COR-L47 (cell line): ENCODE measurements at places on chromosomes 6 and 20.

DNA sequence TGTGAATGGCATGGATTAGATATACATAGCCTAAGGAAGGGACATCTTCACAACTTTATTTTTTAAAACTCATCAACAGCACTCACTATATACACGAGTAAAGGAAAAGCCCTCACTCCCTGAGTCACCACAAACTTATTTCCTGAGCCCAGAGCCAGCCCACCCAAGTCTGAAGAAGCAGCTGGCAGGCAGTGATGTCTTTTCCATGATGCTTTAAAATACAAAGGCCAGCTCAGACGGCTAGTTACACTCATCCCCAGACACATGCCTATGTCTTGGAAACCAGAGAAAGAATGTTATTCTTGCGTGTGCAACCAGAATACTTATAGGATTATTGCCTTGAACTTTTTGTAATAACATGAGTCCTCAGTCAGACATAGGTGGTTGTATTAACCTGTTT is 114.4 kb downstream of the ADGRG6 start:
- no peak for DNase-seq

GRCh38 chr6:28303570-28303969 is 22.2 kb downstream of the PGBD1 start:
- DNase-seq = no peak

- DNase-seq = peak; percentile 77
Observed at GRCh38 chr6:36616893-36617521, 22.8 kb downstream of the SRSF3 start.

DNA sequence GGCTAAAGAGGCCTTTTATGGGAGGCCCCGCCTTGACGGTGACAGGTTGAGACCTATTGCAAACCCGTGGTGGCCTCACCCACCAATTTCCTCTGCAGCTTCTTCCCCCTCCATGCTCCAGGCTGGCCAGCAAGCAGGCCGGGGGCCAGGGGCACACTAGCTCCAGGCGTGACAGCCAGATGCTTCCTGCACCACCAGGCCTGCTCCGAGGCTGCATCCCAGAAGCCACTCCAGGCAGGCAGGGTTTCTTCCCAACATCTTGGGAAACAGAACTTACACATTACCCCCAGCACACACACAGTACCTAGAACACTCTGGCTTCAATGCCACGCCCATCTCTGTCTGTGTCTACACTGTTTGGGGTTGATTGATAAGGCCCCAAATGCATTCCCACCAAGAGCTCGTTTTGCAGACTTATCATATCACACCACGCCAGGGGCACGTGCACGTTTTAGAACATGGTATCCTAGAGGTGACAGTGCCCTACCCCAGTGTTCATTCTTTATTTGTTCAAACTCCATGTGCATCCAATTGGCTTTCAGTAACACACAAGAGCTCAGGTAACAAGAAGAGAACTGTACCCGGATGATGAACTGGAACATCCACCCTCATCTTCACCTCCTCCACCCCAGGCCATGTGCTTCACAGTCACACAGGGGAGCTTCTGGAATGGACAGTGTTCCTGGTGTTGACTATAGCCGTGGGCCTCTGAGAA is 221.4 kb upstream of the RREB1 start:
- DNase-seq = no peak

DNA sequence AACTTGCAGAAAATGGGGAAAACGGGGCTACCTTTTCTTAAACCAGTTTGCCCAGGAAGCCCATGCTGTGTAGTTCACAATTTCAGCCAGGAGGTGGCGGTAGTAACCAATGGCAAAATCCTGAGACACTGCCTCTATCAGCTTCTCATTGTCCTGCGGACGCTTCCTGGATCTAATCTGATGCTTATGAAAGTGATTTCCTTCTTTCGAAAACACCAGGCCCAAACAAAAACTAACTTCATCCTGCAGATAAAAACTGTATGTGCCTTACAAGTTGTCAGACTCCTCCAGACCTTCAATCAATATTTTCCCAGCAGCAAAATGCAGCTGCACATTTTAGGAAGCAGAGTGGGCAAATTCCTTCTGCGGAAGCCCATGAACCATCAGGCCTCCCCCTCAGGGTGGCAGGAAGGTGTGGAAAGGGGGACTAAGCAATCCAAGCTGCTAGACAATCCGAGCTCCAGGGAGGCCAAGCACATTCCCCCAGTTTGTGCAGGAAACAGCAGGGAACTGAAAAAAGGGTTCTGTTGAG is 88.5 kb downstream of the LY86 start:
- DNase-seq = peak; percentile 68

- DNase-seq = no peak
Observed at GRCh38 chr6:100453701-100454521, 10.8 kb downstream of the SIM1 start.

- no peak for DNase-seq
Observed at GRCh38 chr6:17628873-17629272, 28.8 kb downstream of the FAM8A1 start.

DNA sequence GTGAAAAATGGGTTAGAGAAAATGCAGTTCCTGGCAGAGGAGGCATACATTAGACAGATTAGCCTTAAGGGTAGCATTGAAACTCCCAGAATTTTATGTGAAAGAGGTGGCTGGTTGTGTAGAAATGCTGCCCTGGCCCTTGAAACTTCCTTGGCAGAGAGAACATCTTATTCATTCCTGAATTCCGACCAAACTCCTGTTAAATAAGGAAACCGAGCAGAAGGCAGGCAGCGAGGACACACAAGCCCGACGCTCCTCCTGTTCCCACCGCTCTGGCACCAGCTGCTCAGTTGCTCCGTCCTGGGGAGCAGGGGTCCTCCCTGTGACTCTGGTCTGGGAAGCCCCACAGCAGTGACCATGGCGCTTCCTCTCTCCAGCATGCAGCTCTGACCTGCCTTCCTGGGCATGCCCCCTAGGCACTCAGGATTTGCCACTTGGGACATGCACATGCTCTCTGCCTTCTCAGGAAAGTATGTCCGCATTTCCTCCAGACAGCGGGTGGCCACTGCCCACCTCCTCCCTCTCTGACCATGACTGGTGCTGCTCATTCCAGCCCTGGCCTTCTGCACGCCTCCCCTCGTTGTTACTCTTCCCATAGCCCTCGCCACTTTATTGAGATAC is 35.2 kb upstream of the CLDN20 start:
- no peak for DNase-seq

DNA sequence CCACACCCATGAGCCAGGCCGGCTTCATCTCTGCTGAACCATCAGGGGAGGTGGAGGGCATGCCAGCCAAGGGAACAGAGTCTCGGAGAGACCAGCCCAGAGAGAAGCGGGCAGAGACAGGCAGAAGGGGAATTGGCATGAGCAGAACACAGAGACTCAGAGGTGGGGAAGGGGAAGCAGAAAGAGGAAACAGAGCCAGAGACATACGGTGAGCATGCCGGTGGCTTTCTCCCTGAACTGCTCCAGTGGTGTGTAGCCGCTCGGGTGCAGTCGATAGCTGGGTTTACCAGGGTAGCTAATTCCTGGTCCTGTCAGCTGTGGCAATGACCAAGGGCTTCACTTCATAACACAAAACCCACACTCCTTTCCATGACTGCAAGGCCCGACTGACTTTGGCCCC is 83.6 kb upstream of the CCDC167 start:
- DNase-seq = no peak

- peak; percentile 59 for DNase-seq
Observed at GRCh38 chr20:44909872-44910689, at the start of gene PABPC1L. TSS of gene PABPC1L (plus strand) at chr20:44910060. CDS start at chr20:44910144, 84 bp downstream.

DNA sequence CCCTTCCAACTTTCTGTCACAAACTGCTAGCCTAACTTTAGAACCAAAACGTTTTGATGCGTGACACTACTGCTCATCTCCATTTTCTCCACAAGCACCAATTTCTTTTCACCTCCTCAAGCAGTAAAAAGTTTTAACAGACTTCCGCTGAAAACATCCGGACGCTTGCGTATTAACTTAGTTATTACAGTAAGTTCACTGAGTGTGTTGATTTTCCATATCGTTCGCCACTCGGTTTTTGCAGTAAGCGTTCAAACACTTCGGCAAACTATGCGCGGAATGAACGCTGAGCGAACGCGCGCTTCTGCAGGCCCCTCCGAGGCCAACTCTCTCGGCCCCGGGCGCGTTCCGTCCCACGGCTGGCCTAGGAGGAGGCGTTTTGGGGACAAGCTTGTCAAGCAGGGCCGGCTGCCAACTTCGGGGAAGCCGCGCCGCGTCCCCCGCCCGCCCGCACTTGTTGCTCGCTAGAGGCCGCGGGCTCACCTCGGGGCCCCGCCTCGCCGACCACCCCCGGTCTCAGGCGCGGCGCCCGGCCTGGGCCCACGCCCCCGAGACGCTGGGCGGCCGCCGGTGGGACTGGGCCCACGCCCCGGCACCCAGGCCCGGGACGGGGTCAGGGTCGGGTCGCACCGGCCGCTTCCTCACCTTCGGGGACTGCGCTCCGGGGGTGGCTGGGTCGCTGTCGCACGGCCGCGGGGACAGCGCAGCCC is 945 bp downstream of the PHF10 start:
- DNase-seq = peak; percentile 30

DNA sequence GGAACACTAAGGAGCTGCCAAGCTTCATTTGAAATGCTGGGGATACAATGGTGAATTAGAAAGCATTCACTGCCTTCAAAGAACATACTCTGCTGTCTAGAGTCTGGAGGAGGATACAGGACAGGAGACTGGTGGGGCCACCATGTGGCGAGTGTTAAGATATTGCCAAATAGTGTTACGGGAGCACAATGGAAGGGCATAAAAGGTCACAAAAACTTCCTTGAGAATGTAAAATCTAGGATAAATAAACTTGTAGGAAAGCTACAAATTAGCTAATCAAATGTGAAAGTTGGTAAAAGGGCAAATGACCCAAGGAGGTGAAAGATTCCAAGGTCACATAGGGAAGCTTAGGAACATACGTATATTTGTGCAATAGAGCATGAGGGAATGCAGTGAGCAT is 271.7 kb downstream of the RFPL4B start:
- no peak for DNase-seq

DNA sequence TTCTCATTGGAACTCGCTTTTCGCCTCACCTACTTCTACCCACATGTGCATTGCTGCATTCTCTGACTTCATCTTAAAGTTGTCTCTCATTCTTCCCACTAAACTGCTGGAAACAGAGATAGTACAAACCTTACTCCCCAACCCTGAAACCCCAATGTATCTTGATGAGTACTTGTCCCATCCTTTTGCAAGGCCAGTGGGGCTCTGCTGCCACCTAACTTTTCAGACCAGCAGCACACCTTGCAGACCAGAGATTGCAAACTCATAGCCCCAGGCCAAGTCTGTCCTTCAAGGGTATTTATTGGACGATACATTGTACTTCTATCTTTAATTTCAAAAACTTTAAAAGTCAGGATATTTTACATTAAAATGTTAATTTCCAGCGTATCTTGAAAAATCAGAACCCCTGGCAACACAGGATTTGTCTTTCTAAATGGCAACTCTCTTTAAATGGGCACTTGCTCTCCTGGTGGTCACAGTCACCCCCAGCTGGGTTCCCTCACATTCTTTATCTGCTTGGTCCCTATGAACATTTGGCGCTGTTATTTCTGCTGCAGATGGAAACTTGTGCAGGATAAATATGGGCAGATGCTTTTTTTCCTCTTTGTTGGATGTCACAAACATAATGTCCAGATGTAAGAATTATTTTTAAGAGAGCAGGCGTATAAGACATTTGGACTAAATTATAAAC is 83.9 kb downstream of the SOD2 start:
- no peak for DNase-seq

DNA sequence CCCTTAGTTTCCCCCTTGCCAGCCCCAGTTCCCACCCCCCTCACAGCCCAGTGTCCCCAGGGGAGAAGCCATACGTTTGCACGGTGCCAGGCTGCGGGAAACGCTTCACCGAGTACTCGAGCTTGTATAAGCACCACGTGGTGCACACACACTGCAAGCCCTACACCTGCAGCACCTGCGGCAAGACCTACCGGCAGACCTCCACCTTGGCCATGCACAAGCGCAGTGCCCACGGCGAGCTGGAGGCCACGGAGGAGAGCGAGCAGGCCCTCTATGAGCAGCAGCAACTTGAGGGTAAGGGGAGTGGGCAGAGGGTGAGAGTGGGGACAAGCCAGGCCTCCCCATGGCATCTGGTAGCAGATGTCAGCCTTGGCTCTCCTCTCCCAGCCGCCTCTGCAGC is 5.1 kb upstream of the DEF6 start:
- no peak for DNase-seq

GRCh38 chr6:27332692-27333641 is 20.9 kb upstream of the POM121L2 start:
- peak; percentile 17 for DNase-seq

DNA sequence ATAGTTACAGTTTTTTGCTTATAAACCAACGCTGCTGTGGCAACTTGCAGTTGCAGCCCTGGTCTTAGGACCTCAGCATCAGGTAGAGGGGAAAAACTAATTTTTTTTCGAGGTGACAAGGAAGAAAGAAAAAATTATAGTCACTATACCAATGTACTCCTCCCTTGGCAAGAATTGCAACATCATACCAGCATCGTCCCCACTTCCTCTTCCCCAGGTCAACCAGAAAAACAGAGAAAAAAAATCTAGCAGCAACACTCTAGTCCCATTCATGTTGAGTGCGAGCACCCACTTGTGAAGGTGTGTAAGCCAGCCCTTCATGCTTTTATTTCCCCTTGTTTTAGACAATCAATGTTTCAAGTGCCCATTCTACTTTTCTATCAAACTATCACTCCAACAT is 13.1 kb upstream of the DCBLD1 start:
- no peak for DNase-seq

GRCh38 chr6:138231381-138231886 is 13.1 kb upstream of the PBOV1 start:
- no peak for DNase-seq

DNA sequence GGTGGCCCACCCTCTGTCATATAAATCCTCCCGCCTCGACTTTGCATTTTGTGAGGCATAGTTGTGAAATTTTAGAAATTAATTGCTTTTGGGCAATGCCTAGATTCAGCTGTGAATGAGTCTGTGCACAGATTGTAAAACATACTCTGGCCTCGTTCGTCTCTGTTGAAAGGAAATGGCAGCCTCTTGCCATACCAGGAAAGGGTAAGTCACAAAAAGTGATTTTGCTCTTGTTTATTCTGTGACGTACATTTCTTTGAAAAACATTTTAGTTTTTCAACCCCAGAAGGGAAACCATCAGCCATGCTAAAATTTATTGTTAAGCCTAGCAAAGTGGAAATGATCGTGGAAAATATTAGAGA is 15.3 kb upstream of the EXOC2 start:
- DNase-seq = no peak

DNA sequence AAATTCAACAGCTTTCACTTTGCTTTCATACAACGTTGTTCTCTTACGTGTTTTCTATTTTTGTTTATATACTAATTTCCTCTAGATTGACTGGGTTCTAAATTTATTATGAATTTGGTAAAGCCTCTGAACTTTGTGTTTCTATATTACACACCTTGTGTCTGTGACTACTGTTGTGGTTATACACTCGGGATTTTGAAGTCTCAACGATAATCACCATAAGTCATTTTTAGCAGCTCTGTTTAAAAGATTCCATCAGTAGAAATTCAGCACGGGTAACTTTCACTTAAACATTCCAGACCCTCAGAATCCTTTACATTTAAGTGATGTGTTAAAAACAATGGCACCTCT is 31.8 kb upstream of the HBS1L start:
- no peak for DNase-seq

- no peak for DNase-seq
Observed at GRCh38 chr6:134223796-134224420, 94.0 kb downstream of the SGK1 start.
